ENCODE measurements at places on chromosomes 3 and 15. TPM values are rescaled to one million over a fixed set of nuclear protein-coding genes. Genes with fewer than 3 reads are reported as not detected.

The HYAL1 gene
- 13.0 TPM for total RNA-seq

The CP gene
- 5.7 TPM for total RNA-seq

The AMT gene
- total RNA-seq: 27.7 TPM

The CHRD gene
- 50.4 TPM for total RNA-seq

The USP50 gene
- total RNA-seq: not detected

The CYP8B1 gene
- not detected for total RNA-seq

The LRRIQ4 gene
- total RNA-seq: not detected

The GREM1 gene
- total RNA-seq: 6.5 TPM

The C2CD4B gene
- total RNA-seq: 142 TPM

The ZPLD1 gene
- not detected for total RNA-seq

The RAB6B gene
- 2.6 TPM for total RNA-seq

DNA sequence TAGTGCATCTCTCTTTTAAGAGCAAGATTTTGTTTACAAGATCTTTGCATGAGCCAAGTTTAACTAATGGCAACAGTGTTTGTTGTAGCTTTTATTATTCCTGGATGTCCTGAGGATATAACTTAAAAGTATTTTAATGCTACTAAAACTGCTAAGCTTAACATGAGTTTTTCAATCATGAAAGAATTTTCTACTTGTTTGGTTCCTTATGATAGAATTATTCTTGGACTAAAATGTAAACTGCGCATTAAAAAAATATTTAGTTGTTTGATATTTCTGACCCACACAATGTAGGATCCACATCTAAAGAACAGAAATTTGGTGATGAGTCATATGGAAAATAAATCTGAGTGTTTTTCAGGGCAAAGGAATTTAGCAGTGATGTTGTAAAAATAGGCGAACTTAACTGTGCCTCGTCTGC is 70.8 kb downstream of the RAP2B start:
- DNase-seq: no peak

DNA sequence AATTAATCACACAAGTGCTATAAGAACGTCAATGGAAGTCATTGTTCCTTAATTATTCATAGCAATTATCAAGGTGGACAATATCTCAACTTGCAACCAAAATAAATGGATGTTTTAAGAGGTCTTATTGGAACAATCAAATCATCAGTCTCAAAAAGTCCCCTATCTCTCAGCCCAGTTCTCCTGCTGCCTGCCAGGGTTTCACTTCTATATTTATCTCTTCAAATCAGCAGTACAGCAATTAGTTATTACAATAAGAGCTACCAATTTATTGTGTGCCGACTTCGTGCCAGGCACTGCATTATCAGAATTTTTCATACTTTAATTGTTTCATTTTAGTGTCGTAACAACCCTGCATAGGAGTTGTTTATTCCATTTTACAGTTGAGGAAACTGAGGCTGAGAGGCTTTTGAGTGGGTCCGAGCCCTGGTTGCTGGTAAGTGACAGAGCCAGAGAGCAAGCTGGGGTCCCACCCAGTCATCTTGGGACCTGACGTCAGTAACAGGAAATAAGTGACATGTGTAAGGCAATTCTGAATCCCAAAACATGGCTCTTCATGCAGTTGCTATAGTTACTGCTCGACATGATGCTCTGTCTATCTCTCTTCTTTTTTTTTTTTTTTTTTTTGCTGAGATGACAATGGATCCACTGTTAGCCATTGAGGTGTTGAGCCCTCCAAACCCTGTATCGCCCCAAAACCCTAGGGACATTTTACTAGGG is 8.8 kb upstream of the KCTD6 start:
- DNase-seq: no peak

GRCh38 chr3:124793054-124793739 is 62.9 kb downstream of the UMPS start:
- no peak for DNase-seq

DNA sequence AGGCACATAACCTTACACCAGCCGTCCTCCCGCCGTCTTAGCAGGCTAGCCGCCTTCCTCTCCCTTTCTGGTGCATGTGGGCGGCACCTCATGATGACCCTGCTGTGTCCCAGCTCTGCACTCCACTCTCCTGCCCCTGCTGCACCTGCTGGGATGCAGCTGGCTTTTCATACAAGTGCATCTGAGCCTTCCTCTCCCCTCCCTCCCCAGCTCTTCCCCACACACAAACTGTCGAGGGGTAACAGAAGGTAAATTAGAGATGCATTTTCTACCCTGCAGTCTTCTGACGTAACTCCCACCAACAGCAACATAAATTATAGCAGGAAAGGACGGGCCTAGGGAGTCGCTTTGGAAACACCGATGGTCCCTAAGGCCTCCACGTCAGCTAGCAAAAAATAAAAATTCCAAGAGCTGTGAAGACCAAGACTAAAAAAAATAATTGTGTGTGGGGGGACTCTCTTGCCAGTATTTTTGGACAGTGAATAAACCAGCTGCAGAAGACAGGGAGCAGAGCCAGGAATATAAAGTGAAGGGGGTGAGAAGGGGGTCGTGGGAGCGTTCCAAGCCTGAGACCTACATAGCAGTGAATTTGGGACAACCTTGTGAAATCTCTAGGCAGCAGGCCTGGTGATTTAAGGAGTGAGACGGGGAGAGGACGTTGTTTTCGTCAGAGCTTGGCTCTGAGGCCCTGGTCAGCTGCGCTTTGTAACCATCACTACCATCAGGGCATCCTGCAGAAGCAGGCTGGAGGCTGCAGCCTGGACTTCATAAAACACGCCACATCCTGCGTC is 216.2 kb downstream of the ADAMTS17 start:
- DNase-seq: peak; percentile 43

DNA sequence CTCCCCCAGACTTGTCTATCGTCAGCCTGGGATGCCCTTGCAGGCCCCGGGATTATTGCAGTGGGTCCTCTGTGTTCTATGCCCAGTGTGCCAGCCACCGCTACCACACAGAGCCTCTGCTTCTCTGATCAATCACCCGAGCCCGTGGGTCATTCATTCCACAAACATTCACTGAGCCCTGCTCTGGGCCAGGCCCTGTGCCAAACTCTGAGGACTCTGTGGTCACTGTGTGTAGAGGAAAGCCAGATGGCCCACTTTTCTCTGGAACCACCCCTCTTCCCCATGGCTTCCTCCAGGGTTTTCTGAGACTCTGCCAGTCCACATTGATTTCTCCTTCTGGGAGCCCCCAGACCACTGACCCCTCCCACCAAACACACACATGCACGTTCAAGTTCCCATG is 55.5 kb downstream of the BSN start:
- peak; percentile 16 for DNase-seq

GRCh38 chr3:179717219-179717618 is 64.4 kb downstream of the USP13 start:
- DNase-seq: no peak

DNA sequence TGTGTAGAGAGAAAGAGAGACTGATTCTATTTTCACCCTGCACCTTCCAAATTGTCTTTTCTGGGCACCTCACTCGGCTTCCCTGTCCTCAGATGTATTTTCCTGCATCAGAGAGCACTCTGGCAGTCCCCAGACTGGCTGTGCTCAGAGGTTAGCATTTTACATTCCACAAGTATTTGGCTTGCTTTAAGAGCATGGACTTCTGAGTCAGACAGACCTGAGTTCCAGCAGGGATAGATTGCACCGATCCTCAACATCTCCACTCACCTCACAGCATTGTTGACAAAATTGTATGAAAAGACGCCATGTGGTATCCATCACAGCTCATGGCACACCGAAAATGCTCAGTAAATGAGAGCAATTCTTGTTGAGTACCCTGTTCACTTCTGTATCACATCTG is 45.6 kb downstream of the SST start:
- no peak for DNase-seq

DNA sequence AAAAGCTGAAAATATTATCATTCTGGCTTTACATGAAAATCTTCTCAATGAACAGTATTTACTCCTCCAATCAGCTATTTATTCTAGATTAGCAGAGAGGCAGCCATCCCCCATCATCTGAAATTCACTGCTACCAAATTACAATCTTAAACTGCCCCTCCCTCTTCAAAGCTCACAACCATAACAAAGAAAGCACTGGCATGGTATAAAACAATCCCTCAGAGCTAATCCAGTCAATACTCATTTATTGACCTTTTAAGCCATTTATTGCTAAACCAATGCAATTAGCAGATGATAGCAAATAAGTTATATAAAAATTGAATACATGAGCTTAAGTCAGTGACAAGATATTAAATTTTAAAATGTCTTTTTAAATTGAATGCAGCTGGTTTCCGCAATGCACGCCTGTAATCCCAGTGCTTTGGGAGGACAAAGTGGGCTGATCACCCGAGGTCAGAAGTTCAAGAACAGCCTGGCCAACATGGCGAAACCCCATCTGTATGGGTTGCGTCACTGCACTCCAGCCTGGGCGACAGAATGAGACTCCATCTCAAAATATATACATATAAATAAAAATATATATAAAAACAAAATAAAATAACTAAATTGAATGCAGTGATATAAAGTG is 12.1 kb downstream of the SLC4A7 start:
- DNase-seq: no peak

- DNase-seq: no peak
These were observed 19.2 kb downstream of the DENND4A start for GRCh38 chr15:65772930-65773329.

DNA sequence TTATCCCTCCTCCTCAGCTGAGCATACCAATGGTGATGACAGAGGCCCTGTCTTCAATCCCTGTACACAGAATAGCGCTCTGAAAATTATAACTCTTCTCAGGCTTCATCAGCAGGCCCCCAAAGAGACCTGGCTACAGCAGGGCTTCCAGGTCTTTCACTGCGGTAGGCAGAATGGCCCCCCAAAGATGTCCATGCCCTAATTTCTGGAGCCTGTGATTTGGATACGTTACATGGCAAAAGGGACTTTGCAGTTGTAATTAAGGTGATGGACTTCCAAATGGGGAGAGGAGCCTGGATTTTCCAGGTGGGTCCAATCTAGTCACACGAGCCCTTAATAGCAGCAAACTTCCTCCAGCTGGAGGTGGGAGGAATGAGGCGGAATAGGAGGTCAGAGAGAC is 221.8 kb upstream of the CTDSPL start:
- DNase-seq: no peak

DNA sequence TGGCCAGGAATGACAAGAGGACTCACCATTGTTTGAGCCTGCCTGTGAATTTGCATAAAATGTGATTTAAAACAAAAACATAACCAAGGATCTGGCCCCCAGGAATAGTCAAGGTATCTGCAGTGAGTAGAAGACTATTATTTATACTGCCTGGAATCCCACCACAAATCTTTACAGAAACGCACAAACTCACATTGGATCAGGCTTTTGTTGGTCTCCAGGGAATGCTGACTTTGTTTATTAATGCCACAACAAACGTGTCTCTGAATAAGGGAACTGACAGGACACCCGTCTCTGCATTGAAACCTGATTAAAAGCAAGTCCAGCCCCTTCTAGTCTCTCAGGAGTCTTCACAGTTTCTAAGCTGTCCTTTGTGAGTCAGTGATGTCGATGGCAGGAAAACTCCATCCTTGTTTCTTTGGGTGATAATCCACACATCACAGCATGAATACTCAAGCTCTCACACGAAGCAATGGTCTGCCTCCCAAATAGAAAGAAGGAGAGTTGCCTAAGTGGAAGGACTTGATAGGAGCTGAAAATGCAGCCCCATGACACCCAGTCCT is 37.7 kb downstream of the CLDN18 start:
- DNase-seq: no peak

- no peak for DNase-seq
These were observed 69.8 kb downstream of the FGF7 start for GRCh38 chr15:49492830-49493229.

DNA sequence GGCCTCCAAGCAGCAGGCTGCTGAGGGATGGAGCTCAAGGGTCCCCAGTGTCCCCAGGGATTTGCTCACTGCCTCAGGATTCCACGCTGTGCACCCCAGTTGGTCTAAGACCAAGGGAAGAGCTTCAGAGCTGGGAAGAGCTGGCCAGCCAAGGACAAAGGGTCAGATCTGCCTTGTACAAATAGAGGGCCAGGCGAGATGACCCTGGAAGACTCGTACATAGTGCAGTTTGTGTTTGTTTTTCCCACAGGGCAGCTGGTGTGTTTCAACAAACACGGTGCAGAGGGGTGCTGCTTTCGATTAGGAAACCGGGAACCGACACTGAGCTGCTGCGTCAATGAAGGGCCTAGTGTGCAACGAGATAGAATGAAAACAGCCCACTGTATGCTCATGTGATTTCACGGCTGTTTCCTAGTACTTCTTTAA is 56.1 kb upstream of the TRPM1 start:
- DNase-seq: peak; percentile 64

DNA sequence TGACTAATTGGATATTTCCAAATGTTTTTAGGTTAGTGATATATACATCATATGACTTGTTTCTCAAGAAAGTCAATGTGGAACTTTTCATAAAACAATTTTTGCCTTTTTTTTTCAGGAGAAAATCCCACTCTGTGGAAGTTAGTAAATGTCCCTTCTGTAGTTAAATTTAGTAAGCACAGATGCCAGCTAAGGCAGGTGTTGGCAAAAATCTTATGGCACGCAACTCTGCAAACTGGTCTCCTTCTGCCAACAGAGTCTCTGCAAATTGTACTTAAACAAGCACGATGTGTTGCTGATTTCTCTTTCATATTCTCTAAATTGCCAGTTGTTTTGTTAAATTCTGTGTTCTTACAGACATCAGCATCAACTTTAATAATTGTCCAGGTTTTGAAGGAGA is 233.8 kb downstream of the IL5RA start:
- no peak for DNase-seq

- DNase-seq: no peak
These were observed 25.7 kb downstream of the NTRK3 start for GRCh38 chr15:88230823-88231222.

- DNase-seq: no peak
These were observed 248.4 kb upstream of the CMC1 start for GRCh38 chr3:27993051-27993450.

DNA sequence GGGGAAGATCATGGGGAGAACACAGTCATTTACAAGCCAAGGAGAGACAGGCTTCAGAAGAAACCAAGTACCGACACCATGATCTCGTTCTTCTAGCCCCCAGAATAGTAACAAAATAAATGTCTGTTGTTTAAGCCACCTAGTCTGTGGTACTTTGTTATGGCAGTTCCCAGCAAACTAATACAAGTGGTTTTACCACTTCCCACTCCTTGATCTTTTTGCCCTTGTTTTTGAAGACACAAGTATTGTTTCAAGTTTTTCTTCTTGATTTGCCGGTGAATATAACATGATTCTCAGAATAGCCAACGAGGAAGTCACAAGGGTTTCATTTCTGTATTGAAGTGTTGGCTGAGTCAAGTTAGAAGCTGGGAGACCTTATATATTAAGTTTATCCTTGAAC is 220.3 kb downstream of the SOX2 start:
- no peak for DNase-seq

DNA sequence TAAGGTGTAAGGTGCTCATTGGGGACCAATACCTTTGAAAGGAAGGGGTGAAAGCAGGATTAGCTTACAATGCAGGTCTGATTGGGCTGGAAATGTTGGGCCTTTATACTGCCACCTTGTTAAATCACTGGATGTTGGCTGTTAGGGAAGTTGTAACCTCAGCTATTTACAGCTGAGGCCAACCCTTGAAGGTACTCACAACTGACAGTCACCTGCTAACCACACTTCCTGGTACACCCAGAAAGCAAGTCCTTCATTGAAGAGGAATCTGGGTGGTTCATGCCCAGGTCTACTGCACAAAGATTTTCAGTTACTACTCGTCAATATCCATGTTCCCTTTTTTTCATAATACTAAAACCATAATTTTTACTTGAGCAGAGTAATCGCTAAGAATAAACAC is 65.4 kb upstream of the CLDN18 start:
- no peak for DNase-seq

GRCh38 chr15:29968895-29969561 is 113.7 kb upstream of the GOLGA8J start:
- DNase-seq: no peak

Measured in body of pancreas (tissue), 4 donors.